Hippocampal formation (tissue), 2 donors: ENCODE measurements at places on chromosomes 12 and 14.
A peak's percentile ranks its signal among the peaks of the same experiment; 100 is the strongest.

GRCh38 chr12:95118138-95118787, 44.8 kb upstream of the NR2C1 start:
- DNase-seq: no peak

GRCh38 chr12:43337571-43338444, 214.2 kb downstream of the ADAMTS20 start:
- DNase-seq: no peak

DNA sequence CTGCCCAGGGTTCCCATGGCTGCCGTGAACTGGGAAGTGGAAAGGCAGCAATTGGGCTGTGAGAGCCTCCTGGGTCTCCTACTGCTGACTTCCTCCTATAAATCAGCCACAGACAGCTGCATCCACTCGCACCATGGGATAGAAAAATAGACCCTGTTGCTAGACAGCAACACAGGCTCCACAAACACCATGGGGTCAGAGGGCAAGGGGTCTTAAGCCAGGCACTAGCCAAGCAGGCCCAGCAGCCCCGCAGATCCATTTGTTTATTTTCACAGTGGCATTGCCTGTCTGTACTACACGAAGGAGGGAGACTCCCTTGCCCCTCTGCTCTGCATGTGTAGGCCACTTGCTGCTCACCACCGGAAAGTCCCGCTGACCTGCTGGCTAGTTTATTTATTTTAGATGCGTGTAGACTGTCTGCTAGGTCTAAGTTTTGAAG, 139.8 kb downstream of the DACT1 start:
- DNase-seq: no peak

DNA sequence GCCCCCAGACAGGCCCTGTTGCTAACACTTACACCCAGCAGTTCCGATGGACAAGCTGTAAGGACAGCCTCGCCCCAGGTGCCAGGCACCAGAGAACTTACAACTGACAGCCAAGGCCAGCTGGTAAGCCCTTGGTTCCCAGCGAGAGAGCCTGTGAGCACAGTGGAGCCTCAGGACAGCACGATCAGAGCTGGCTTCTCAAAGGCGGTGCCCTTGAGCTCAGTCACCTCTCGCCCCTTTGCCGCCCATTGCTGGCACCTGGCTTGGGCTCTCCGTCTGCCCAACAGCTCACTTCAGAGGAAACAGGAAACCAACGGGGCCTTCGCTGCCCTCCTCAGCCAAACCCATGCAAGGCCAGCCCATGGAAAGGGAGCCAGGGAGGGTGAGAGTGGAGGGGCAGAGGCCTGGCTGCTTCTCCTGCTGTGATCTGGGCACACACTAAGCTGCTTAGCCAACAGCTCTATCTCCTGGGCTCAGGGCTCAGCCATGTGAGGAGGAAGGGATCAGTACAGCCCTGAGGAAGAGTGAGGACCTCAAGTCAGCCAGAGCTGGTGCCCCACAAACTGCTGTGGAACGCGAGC, 98.5 kb downstream of the SINHCAF start:
- no peak for DNase-seq

DNA sequence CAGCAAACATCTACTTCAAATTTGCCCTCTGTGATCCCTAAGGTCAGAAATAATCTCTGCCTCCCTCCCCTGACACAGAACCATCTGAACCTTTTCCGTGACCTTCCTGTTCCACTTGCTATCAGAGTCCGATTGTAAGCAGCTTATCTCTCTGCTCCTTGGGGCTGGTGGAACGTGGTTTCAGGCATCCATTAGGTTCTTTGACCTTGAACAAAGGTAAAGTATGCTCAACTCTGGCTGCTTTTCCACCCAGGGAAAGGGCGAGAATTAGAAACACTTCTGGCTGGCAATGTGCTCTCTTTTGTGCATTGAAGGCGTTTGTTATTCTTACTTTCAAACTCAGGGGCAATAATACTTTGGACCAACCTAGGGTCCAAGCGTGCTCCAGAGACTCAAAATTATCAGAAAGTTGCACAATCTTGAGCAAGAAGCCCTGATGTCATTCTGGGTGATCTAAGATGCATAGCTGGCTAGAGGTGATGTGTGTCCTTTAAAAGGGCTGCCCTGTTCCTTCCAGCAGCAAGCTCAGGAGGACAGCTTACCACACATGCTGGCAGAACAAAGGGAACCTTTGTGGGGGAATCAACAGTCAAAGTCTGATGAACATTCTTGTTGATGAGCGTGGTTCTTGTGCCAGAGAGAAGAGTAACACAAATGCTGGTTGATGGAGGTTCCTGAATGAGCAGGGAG, 29.8 kb downstream of the ADGRD1 start:
- peak; percentile 23 for DNase-seq

GRCh38 chr12:53575502-53576249, 50.5 kb downstream of the ATF7 start:
- DNase-seq: no peak

DNA sequence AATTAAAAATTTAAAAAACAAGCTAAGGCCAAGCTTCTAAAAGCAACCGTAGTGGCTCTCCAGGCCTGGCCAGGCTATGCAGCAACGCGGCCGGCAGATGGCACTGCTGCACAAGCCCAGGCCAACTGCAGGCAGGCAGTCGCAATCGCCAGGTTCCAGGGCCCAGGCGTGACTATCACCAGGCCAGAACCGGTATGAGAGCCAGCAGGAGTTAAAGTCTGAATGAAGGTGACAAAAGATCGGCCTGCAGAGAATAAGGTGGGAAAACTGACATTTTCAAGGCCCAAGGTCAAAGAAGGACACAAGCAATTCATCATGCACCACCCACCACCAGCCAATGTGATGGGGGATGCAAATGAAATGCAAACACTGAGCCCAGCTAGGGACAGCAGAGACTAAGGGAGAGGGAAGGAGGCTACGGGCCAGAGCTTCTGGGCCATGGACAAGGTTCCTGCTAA, 43.6 kb upstream of the ANO2 start:
- peak; percentile 64 for DNase-seq

DNA sequence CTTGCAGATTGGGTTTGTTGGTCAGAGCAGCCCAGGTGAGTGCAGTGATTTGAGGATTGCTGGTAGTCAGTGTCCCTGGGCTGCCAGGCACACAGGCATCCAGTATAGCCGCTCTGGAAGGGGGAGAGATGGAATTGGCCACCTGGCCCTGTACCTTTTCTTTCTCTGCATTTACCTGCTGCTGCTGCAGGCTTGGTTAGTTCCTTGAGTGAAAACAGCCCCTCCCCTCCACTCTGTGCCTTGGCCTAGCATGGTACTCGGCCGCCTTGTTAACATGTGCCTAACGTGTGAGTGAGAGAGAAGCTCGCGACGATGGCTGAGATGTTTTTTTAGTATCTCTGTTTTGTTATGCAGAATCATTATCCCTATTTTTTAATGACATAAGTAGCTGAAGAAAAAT, 49.3 kb upstream of the AMN start:
- no peak for DNase-seq

DNA sequence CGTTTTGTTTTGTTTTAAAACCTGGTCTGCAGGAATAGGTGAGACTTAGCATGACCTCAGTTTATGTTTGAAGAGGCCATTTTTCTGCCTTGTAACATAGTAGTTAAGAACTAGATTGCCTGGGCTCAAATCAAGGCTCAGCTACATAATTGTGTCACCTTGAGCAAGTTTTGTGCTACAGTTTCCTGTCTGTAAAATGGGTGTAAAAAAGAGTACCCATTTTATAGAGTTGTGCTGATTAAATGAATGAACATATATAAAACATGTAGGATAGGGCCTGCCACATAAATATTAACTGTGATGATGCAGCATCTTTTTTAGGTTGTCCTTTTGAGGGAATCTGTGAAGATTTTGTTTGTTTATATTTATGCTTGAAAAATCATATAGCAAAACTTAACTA, 7.2 kb downstream of the WNK1 start:
- DNase-seq: no peak

DNA sequence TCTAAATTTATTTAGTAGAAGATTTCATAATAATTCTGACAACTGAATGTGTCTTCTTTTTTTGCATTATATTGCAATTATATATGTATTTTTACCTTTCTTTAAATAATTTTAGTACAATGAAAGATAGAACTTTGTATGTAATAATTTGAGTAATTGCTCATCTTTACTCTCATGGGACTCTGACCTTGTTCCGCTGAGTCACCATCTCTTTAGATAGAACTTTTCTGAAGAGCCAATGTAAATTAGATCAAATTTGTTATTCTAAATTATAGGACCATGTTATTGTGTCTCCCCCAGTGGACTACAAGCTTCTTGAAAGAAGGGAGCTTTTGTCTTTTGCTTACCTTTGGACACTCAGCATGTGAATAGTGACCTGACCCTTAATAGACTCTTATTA, 96.1 kb downstream of the TRHDE start:
- no peak for DNase-seq

GRCh38 chr12:102756530-102756929, 160.5 kb downstream of the PAH start:
- no peak for DNase-seq
